ENCODE measurements at places on chromosomes 4 and X. TPM values are rescaled to one million over a fixed set of nuclear protein-coding genes. Genes with fewer than 3 reads are reported as not detected.

DNA sequence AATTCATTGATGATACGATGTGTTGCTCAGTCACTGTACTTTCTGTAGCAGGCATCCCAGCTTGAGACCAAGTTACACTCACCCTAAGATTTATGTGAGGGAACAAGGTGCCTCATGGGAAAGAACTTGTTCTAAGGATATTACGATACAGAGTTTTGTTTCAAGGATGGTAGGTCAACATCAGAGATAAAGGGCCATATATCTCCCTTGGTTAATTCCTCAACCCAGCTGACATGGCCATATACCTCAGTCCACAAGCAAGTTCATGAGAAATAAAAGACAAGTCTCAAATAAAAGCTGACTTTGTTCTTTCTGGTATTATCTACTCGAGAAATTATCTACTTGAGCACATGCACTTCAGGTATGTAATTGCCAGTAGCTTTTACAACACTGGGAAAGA lies 1535.9 kb upstream of the IGFBP7 start:
- DNase-seq, result no peak

Gene CORIN
- total RNA-seq, result 3.9 TPM

- no peak for DNase-seq
Measured at GRCh38 chr4:67550857-67551256, 5.6 kb upstream of the CENPC start.

DNA sequence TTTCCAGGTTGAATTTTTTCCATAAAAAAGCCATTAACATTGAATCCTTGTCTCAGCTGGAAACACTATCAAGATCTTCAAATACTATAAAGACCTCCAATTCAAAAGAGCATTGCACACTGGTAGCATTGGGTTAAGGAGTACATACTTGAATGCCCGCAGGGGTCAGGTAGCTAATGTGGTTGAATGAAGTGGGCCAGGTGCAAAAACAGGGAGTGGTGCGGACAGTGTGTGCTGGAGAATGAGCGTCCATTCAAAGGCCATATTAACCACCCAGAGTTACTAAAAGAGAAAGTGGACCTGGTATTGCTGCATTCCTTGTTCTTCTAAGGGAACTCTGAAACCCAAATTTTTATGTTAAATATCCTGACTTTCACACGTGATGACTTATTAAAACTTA lies 91.6 kb downstream of the NYX start:
- no peak for DNase-seq

Gene HS6ST2
- total RNA-seq, result 0.92 TPM

Gene BEND2
- 0.24 TPM for total RNA-seq

All from lower lobe of right lung (tissue), 2 donors.